ENCODE measurements at places on chromosomes 4 and X.

- DNase-seq: no peak
These were observed 908.1 kb downstream of the CCSER1 start for GRCh38 chr4:91035276-91035675.

DNA sequence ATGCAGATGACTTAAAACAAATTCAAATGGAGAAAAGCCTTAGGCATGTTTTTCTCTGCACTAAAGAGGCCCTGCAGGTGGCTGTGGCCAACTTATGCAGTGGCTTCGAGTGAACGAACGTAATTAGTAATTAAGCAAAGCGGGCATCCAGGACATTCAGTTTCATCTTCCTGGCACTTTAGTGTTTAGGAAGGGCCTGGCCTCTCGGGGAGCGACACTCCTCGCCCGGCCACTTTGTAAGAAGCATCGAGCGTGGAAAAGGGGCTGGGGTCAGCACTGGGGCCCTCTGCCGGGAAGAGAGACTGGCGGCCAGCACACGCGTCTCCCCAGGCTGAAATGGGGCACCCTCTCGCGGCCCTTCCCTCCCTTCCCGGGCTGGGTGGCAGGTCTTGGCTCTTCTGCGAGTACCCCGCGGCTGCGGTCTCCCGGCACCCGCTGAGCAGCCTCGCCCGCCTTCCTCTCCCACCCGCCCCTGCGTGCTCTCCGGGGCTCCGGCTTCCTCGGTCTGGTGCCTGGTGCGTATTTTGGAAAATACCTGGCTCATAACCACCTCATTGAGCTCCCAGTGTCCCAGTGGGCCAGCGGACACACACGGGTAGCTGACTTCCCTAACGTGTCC lies 677 bp upstream of the CYP4V2 start:
- DNase-seq: no peak

- DNase-seq: no peak
These were observed 118.0 kb upstream of the PPARGC1A start for GRCh38 chr4:24007860-24008261.

- DNase-seq: no peak
These were observed 126.2 kb downstream of the PALLD start for GRCh38 chr4:168623011-168623410.

DNA sequence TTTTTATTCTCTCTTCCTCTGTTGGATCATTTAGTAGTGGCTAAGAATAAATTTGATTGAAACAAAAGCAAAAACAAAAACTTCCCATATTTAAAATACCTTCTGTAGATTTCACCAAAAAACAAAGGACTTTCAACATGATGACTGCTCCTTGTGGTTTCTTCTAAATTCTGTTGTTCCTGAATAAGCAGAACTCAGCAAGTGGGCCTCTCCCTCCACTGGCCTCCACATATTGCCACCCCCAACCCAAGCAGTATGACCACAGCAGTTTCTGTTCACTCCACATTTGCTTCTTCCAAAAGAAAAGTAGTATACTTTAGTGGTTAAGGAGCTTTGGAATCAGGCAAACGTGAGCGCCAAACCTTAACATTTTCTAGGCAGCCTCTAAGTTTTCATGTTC lies 114.7 kb downstream of the COX18 start:
- no peak for DNase-seq

GRCh38 chr4:149896432-149896831 lies 80.8 kb upstream of the IQCM start:
- DNase-seq: no peak

GRCh38 chr4:177322266-177322665 lies 12.6 kb downstream of the NEIL3 start:
- no peak for DNase-seq

DNA sequence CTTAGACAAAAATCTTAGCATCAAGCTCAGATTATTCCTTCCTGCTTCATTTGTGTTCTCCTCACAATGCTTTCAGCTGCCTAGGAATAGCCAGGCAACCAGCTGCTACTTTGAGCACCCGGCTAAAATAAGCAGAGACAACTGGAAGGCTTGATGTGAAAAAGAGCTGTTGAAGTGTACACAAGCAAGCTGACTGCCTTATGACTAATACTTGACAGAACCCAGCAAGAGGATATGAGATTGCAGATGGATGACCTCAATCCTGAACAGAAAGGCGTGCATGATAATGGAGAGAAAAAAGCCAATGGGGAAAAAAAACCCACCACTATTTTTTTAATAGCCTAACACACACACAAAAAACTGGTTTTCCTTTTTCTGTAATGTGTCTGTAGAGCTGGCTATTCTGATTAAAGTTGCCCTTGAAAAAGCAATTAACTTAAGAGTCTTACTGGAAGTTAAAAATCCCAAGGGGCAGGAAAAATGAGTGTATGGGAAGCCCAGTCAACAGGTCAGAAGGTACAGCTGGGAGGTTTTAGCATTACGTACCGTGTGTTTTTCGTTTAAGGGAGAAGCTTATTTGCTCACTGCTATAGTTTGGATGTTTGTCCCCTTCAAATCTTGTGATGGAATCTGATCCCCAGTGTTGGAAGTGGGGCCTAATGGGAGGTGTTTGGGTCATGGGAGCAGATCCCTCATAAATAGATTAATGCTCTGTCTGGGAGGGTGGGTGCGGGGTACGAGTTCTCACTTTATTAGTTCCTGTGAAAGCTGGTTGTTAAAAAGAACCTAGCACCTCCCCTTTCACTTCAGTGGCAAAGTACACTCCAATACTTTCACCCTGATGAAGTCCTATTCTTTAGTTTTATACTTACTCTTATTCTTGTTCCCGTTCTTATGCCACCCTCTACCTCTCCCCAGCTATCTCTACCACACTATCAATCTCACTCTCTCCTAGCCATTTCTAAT lies 37.1 kb upstream of the HERC6 start:
- no peak for DNase-seq

- no peak for DNase-seq
These were observed 3.3 kb upstream of the RAB33B start for GRCh38 chr4:139450586-139450985.

DNA sequence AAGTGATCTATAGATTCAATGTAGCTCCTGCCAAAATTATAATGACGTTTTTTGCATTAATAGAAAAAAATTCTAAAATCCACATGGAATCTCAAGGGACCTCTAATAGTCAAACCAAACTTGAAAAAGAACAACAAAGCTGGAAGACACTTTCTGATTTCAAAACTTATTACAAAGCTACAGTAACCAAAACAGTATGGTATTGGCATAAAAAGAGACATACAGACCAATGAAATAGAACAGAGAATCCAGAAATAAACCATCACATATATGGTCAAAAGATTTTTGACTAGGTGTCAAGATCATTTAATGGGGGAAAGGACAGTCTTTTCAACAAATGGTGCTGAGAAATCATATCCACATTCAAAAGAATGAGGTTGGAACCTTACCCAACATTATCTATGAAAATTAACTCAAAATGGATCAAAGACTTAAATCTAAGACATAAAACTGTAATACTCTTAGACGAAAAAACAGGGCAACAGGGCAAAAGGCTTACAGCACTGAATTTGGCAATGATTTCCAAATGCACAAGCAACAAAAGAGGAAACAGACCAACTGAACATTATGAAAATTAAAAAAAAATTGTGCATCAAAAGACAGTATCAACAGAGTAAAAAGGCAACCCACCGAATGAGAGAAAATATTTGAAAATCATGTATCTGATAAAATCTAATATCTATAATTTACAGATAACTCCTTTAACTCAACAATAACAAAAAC lies 3.9 kb downstream of the FBXO8 start:
- no peak for DNase-seq

DNA sequence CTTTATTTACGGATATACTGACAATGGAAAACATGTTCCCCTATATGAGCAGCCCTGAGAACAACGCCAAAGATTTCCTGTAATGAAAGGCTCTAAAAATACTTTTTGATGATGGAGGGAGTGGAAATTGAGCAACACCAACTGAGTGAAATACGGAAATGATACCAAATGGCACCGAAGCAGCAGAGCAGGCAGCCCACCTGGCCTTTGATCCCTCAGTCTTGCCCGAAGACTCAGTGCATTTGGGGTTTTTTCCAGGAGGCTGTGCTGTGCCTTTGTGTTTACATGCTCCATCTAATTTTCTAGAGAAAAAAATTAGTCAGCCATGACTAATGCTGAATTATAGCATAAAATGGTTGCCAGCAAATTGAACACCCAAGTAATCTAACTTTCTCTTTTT lies 169.9 kb upstream of the RBPJ start:
- DNase-seq: no peak

DNA sequence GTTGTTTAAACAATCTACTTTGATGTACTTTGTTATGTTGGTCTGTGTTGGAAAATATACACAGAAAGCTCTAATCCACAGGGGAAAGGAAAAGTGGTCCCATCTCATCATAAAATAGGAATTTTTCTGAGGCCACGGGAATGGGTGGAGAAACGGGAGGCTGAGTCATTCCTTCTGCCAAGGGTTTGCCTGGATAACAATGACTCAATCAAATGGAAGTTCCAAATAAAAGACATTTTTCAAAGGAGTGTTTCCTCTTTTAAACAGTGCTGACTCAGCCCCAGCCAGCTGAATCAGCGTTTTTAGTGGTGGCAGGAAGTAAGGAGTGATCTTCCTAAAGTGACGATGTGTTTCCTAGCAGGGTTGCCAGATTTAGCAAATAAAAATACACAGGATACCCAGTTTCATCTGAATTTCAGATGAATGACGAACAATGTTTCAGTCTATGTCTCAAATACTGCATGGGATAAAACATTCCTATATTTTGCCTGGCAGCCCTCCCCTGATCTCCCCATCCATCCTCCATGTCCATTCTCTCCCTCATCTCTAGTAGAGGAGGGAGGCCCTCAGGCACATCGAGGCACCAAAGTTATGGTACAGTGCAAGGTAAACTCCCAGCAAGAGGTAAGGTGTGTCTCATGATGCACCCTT lies 345.4 kb upstream of the GATB start:
- DNase-seq: no peak

DNA sequence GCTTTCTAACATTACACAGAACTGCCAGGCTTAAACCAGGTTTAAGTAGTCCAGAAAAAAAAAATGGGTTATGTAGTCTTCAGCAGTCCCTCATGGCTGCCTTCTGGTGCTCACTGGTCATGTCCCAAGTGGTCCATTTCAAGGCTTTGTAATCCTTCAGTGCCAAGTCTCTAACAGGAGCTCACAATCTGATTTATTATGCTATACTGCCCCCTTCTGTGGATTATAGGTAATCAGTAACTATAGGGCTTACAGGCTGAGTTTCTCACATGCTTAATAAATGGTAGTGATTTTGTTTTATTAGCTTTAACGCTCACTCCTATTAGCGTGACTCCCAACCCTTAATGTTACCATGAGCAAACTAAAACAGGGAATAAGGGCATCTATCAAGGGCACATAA lies 92.5 kb upstream of the EDA2R start:
- no peak for DNase-seq

DNA sequence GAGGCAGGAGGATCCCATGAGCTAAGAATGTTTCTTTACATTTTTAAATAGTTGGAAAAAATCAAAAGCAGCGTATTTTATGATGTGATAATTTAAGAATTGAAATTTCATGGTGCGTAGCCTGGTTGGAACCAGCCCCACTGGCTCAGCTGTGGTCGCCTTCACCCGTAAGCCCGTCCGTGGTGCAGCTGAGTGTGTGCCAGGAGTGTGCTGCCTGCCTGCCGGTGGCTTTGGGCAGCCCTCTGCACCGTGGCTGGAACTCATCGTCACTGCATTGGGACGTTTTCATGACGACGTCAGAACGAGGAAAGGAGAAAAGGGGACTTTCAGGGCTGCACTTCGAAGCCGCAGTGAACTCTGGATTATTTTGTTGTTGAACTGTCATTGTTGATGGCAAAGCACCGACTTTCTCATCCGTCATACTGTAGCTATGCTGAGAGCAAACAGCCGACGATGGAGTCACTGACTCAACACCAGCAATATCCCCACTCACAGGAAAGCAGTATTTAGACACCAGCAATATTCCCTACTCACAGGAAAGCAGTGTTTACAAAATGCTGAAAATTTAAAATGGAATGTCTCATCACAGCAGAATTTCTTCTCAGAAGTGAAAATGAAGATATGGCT lies 35.1 kb downstream of the PCGF3 start:
- DNase-seq: no peak

DNA sequence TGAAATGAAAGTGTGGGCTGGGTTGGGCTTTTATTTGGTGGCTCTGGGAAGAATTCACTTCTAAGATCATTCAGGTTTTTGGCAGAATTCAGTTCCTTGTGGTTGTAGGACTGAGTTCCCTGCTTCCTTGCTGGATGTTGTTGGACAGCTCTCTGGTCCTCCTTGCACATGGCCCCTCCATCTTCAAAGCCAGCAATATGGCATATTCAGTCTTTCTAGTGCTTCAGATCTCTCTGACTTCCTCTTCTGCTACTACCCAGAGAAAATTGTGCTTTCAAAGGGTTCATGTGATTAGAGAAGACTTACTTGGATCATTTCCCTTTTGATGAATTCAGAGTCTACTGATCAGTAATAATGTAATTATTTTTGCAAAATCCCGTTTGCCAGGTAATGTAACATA lies 12.8 kb upstream of the IGFBP7 start:
- no peak for DNase-seq

- DNase-seq: no peak
These were observed 115.3 kb upstream of the ZNF827 start for GRCh38 chr4:146053891-146054290.

- DNase-seq: no peak
These were observed 87.4 kb upstream of the GK2 start for GRCh38 chr4:79495447-79495846.

DNA sequence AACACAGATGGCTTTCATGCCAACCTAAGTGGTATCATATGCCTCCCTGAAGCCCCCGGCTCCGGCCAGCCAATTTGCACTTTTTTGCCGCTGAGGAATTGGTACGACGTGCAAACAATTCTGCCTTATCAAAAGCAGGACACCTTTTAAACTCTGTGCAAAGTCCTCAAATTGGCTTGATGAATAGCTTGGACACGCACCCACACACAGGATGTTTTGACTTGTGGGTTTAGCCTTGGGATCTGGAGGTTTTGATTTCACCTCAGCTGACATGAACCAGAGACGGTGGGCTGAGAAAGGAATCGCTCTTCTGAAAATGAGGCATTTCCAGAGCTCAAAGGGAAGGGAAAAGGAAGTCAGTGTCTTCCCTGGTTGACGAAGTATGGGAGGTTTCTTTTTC lies 110.8 kb upstream of the SHOX start:
- DNase-seq: no peak

DNA sequence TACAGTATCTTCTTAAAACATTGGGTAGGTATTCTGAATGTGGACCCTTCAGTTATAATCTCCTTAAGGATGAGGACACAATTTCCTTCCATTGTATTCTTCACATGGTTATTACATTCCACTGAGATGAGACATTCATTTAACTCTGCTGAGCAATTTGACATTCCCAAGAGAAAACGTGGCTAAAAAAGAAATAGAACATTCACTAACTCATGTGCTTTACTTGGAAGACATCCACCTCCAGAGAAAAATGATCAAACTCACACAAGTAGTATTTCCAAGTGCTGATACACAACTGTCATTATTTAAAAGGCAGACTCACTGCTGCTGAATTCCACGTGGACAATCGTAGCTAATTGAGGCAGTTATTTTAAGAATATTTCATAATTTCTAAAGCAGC lies 227.9 kb upstream of the ANKRD50 start:
- DNase-seq: no peak

- no peak for DNase-seq
These were observed 14.8 kb downstream of the PJA1 start for GRCh38 chrX:69150281-69150960.
